ENCODE measurements at places on chromosomes 1 and 21.

DNA sequence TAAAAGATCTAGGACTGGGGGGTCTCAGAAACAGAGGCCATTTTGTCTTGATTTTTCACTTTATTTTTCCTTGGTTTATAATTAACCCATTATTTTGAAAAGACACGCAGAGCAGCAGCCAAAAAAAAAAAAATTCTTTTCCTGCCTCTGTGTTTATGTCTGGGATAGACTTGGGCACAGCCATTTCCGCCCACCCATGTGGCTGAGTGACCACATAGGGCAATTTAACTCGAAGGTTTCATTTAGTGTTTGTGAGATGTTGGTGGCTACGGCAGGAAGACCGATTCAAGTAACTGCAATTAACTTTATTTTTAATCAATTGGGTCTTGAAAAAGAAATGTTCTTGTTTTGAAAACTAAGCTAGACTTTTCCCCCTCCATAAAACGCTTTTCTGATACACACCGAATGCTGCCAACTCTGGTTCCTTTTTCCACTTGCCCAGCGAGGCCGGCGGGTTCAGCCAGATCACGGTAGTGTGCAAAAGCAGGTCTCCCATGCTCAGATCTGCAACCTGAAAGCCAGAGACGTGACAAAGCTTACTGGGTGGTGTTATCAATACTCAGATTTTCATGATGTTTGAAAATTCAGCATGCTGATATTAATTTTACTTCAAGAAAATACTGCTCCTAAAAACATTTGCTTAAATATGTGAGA is 97.4 kb upstream of the KRTAP19-8 start:
- DNase-seq, result no peak

- DNase-seq, result no peak
These were observed 7.0 kb downstream of the ATP13A2 start for GRCh38 chr1:17004466-17005364.

GRCh38 chr1:221719987-221720386 is 21.9 kb downstream of the DUSP10 start:
- DNase-seq, result no peak

DNA sequence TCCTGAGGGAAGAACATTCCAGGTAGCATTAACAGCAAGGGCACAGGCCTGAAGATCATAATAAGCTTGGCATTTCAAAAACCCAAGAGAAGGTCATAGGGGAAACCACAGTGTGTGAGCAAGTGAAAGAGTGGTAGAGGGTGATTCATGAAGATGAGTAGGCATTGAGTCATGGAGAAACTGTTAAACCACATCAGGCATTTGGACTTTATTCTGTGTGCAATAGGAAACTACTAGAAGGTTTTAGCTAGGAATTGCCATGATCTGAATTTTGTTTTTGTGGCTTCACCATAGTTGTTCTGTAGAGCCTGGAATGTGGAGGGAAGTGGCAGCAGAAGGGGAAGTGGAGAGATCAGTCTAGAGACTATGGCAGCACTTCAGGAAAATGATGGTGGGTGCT is 359.0 kb upstream of the PTBP2 start:
- no peak for DNase-seq

- DNase-seq, result no peak
These were observed 245.6 kb upstream of the ADAMTS5 start for GRCh38 chr21:27212441-27212840.

- DNase-seq, result no peak
These were observed 25.5 kb downstream of the USP1 start for GRCh38 chr1:62462370-62462769.

- no peak for DNase-seq
These were observed 674.3 kb downstream of the BRINP3 start for GRCh38 chr1:189803364-189803763.

- peak; percentile 96 for DNase-seq
These were observed at the start of gene NID1 for GRCh38 chr1:236064674-236065508. Gene NID1 (minus strand): TSS chr1:236065090. CDS start chr1:236065079, 11 bp downstream.

DNA sequence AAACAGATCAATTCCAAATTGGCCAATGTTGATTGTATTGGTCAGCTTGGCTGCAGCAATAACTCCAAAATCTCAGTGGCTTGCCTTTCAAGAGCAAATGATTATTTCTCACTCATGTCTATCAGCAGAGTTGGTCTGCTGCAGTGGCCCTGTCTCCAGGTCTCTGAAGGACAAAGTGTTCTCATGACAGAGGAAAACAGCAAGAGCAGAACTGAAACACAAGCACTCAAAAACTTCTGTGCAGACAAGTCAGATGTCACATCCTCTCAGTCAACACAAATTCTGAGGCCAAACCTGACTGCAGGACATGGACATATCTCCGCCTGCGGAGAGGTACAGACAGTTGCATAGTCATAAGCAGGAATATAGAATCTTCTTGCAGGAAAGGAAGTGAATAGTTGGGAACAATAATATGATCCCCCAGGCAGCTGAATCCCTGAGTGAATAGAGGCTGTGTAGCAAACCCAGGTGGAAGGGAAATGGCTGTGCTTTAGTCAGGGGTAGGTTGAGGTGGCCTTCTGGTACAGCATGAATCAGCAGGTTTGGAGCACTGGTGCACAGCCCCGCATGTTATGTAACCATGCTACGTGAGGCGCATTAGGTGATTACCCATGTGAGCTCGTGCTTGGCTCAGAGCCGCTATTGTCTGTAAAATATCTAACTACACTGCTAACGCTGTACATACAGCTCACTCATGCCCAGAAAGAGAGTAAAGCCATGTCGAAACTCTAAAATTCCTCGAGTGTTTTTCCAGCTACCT is 17.1 kb upstream of the UBE2U start:
- no peak for DNase-seq

GRCh38 chr1:19676438-19676922 is 11.8 kb downstream of the HTR6 start:
- DNase-seq, result peak; percentile 59

GRCh38 chr1:55012661-55013060 is 13.9 kb downstream of the BSND start:
- DNase-seq, result no peak

DNA sequence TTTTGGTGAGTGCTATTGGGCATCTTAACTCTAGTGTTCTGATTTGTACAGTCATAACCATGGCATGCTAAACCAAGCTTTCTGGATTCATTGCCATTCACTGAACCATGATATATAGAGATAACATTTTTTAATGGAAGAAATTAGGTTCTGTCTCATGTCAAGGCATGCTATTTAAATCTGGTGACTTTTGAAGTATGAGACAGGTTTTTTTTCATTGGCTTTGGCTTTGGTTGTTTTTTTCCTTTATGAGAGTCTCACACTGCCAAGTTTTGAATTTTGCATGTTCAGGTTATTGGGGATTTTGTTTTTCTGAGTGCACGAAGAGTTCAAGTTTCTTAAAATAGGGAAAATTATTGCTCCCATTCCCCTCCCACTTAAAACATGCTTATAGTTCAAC is 141.3 kb upstream of the ADAMTS5 start:
- DNase-seq, result no peak

DNA sequence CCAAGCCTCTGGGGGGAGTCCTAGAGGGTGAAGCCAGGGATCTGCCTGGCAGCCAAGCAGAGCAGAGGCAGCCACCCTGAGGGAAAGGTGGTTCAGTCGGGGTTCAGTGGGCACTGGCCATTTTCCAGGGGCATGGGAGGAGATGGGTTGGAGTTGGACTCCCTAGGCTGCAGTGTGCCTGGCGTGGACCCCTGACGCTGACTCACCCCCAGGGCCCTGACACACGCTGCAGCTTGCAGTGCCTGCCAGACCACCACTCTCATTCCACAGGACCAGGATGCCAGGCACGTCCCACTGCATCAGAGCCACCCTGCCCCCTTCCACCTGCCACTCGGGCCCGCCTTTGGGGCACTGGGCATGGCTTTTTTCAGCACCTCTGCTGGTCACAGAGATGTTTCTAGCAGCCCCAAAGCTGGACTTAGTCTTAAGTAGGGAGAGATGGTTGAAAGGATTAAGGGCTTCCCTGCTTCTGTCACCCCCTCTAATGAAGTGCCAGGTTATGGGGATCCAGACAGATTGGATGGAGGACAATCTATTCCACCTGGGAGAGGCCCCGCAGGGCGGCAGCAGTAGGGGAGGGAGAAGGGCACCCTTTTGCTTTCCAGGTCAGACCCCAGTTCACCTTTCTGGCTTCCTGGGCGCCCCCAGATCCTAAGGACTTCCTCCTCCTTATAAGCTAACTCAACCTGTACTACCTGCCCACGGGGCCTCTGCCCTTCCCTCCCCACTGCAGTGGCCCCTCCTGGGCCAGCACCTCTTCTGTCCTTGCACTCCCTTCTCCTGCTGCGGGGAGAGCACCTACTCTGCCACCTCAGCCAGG is 1.6 kb downstream of the SYT2 start:
- peak; percentile 76 for DNase-seq

DNA sequence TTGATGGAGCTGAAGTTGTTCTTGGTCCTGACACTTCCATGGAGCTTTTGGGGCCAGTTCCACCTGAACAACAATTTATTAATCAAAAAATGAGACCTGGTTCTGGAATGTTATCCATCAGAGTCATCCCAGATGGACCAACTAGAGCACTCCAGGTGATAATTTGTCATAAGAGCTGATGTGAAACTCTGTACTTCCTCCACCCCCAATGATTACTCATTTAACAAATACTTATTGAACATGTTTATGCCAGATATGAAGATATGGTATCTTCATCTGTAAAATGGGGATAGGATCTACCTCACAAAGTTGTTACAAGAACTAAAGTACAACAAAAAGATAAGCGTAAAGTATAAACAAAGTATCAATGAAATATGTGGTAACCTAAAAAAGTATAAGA is 153.2 kb downstream of the VPS13D start:
- no peak for DNase-seq

DNA sequence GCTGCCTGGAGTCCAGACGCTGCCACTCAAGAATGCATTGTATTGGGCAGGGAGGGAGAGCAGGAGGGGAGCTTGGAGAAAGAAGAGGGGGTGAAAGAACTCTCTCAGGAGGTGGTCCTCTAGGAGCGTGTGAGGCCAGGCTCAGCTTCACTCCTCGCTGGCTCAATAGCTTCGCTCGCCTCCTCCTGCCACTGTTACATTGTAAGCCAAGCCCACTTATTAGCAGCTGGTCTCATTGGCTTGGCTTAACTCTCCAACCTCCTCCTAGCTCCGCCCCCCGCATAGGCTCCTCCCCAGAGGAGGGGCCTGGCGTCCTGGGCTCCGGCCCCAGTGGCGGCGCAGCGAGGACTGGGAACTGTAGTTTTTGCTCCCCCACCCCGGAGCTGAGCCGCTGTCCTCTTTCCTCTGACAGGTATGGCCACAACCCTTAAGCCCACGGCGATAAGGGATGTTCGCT is at the start of gene KCNN3:
Gene KCNN3, minus strand, starts transcription at position 167 of the 457 bp plus-strand sequence. CDS start 317 bp downstream, outside the sequence.
- DNase-seq, result peak; percentile 89

DNA sequence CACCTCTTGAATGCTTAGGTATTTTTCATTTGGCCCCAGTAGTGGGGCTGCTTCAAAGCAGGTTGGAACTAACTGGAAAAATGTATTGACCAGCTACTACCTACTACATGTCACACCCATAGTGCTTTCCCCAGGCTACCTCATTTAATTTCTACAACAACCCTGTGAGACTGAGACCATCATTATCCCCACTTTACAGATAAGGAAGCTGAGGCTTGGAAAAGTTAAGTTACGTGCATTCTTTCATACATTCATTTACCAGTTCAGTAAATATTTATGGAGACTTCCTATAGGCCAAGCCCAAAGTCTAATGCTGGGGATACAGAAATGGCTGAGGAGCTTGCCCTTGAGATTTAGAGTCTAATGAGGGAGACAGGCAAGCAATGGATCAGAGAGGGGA is 14.5 kb upstream of the PADI3 start:
- no peak for DNase-seq

DNA sequence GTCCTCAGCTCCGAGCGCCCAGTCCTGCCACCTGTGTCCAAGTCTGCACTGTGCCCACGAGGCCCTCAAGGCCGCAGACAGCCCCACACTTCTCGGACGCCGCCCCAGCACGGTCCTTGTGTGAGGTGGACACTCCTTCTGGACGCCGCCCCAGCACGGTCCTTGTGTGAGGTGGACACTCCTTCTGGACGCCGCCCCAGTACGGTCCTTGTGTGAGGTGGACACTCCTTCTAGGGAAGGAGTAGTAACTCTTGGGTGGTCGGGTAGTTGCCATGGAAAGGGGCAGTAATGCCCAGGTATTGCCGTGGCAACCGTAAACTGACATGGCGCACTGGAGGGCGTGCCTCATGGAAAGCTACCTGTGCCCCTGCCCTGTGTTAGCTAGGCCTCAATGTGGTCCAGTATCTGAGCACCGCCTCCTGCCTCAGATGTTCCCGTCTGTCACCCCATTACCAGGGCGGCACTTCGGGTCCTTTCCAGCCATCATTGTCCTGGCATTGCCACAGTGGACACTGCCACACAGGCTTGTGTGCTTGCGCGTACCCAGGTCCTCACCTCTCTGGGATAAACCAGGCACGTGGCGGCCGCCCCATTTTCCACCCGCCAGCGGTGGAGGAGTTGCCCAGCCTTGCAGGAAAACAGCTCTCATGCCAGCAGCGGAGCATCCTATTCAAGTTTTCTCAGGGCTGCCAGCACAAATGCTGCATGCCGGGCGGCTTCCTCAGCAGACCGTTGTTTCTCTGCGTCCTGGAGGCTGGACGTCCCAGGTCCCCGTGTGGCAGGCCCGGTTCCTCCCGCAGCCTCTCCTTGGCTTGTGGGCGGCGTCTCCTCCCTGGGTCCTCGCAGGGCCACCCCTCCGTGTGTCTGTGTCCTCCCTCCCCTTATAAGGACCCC is 40.8 kb upstream of the POFUT2 start:
- no peak for DNase-seq

DNA sequence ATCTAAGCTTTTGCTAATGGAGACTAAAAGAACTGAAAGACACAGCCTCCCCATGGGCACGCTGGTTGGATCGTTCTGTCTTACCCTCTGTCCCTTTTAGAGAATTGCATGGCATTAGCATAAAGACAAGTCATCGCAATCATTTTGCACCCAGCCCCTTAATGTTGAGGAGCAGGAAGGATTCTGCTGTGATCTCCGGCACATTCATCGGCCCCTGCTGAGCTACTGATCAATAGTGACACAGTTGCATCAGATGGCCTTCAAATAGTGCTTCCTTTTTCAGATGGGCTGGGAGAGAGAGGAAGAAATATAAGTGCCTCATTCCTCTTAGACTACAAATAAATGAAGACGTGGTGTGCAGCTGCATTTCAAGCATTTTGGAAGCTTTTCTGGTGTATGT is 75.4 kb downstream of the NOS1AP start:
- no peak for DNase-seq

DNA sequence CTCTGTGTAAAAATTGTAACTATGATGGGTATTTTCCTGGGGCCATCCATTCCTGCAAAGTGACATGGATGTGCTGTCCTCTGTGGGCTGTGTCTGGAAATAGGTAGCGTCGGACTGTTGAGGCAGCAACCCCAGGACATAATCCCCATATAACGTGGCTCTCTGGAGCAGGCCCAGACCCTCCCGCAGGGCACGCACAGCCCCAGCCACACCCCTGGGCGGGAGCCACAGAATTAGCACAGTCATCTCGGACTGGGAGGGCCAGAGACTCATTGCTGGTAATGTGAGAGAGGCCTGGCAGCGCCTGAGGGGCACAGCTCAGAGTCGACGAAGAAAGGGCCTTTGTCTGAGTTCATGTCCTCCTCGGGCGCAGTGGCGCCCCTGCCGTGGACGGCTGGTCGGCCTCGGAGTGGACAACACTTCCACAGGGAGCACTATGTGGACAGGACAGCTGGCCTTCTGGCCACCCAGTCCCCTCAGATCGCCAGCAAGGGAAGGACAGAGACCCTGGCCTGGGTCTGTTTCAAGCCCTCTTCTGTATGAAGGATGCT is 20.1 kb downstream of the SIM2 start:
- DNase-seq, result no peak

Measured in lower leg skin (tissue), 4 donors.